ENCODE measurements at places on chromosomes 5 and 9.

DNA sequence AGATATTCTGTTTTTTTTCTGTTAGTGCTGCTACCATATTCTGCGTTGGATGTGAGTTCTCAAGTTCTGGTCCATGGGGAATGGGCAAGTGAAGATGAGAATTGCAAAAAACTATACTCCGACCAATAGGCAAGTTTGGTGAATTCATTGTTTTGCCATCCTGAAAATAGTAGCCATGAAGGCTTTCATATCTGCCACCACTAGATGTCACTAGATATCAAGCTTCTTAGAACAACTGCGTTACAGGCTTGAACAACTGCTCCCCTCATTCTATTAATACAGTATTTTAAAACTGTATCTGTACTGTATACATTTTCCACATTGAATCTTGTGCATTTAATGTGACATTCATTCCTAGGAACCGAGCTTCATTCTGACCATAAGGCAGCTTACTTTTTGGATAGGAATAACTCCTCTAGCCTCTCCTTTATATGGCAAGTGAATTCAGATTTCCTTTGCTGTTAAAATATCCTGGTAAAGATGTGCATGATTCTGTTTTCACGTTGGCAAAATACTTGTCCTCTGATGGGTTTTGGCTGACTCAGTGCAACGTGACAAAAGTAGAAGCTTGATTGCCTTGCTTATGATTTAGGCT is 163.6 kb downstream of the SREK1 start:
- DNase-seq, result peak; percentile 57

DNA sequence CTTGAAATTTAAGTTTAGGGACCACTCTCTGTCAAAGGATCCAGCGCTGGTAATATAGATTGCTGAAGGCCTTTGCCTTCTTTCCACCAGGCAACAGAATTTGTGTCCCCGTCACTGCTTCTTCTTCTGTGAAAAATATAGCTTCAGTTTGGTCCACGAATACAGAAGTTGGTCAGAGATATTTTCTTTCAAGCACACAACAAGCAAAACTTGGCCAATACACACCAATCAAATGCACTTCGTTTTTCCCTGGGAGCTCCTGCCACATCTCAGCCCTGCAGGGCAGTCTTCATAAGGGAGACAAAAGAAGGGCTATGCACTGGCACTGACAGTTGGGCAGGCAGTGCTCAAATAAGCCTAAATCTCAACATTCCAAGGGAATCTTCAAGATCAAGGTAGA is 22.9 kb downstream of the HAVCR2 start:
- peak; percentile 55 for DNase-seq

- DNase-seq, result no peak
These were observed 3.5 kb downstream of the RFESD start for GRCh38 chr5:95649842-95650620.

DNA sequence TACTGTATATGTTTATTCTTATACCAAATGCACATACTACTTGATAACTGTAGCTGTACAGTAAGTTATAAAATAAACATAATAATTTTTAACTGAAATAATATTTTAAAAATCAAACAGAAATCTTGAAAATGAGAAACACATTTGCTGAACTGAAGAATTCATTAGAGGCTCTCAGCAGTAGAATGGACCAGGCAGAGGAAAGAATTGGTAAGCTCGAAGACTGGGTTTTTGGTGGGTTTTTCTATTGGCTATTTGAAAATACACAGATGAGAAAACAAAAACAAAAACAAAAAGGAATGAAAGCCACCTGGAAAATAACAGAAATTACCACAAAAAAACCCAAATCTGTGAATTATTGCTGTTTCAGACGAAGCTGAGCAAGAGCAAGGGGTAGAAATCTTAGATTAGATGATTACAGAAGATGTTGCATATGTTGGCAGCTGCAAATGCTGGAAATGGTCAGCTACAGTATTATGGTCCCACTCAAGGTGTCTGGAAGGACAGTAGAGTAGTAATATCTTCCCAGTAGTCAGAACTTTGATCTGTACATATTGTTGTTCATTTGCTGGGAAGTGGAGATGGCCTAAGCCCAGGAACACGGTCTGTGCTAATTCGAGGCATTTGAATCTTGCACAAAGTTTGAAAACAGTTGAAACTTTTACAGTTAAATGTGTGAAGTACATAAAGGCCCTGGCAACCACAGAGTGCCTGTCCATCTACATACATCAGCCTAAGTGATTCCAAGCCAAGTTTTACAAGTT is 233.4 kb downstream of the COMMD10 start:
- no peak for DNase-seq

DNA sequence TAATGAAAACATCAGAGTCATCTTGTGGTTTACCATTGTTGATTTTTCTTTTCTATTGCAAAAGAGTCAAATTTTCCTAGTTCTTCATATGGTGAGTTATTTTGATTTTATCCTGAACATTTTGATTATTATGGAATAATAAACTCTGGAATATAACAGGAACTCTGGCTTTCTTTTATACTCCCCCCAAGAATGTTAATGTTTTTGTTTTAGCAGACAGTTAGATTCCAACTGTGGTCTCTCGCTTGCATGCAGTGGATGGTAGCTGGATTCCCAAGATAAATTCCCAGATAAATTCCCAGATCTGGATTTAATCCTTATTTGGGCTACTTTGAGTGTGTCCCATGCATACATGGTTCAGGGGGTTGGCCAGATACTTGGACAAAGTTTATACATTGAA is 109.8 kb downstream of the NSG2 start:
- no peak for DNase-seq

GRCh38 chr9:78130853-78131252 is 99.2 kb upstream of the GNAQ start:
- no peak for DNase-seq

DNA sequence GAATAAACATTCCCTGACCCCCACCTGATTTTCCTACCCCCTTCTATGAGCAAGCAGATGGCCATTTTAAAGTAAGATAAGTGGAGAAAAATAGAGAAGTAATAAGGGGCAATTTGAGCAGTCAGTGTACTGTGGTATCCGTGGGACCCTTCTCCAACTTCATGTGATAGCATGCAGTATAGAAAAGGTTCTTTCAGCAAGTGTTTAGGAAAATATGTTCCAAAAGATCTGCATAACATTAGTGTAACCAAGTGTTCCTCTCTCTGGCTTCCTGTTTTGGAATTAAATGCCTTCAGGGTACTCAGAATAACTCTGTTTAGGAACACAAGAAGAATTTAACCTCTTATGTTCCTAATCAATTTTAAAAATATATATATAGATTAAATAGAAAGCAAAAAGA is 134.9 kb downstream of the ATG10 start:
- peak; percentile 7 for DNase-seq

- no peak for DNase-seq
These were observed 14.7 kb downstream of the CEP72 start for GRCh38 chr5:626850-627249.

DNA sequence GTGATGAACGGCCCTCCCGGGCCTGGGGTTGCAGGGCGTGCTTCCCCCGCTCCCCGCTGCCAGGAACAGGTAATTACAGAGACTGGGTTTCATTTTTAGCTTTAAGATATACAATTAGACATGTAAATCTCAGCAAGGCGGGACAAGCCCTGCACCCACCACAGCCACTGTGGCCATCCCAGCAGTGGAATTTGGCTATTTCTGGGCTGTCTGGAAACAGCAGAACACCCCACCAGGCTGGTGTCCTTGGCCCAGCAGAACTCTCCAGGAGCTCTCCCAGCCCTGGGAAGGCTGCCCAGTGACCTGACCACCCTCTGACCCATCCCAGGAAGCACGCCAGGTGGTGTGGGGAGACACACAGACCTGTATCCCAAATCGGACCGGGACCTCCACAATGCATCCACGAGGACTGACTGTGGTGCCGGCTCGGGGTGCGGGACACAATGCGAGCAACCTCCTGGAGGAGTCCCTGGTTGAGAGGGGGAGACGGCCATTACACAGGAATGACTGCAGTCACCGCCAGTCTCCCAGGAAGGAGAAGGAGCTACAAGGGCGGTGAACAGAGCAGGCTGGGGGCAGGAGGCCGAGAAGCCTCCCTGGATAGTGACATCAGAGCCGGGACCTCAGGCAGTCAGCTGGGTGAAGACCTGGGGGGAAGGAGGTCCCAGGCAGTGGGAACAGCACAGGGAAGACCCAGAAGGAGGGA is 17.3 kb downstream of the EEIG1 start:
- no peak for DNase-seq

- no peak for DNase-seq
These were observed 10.4 kb downstream of the ABLIM3 start for GRCh38 chr5:149151717-149152116.

DNA sequence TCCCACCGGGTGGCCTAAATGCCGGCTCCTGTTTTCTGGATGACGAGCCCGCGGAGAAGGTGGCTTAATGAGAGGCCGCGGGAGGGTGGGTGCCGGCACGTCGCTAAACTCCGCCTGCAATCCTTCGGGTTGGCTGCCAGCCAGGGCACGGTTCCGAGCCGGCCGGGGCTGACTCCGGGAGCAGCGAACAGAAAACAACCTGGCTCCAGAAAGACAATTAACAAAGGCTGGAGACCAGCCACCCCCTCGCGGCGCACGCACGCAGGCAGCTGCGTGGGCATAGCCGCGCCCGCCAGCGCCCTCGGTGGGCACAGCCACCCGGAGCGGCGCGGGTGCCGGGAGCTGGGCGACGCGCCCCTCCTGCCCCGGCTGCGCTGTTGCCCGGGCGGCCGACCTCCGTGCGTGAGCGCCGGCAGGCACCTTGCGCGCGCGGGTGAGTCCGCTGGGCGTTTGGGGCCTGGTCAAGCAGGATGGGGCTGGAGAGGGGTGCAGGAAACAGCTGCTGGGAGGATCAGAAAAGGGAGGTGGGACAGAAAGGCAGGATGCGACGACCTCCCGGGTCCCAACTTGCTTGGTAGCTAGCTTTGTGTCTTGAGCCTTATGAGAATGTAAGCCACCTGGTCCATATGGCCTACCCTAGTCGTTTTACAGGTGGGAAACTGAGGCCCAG is at the start of gene ARHGEF37:
Gene ARHGEF37, plus strand, starts transcription at position 307 of the 670 bp plus-strand sequence. CDS start 16,272 bp downstream, outside the sequence.
- DNase-seq, result no peak

DNA sequence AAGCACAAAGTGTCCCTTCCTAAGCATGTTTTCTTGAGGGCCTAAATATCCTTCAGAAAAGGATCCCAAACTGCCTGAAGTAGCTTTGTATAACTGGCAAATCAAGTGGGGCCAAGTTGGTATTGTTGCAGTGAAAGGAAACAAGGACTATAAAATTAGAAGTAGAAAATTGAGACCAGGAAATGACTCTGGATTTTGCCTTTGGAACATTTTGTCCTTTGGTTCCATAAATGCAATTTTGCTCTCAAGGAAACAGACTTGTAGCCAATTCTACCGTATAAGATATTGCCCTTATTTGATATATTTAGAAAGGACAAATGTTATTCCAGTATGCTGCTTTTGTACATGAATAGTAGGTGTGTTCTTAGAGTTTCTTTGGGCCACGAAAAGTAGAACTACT is 34.4 kb downstream of the RABGAP1 start:
- no peak for DNase-seq

GRCh38 chr9:131395157-131396098 is 1.5 kb downstream of the PRRC2B start:
- DNase-seq, result no peak

DNA sequence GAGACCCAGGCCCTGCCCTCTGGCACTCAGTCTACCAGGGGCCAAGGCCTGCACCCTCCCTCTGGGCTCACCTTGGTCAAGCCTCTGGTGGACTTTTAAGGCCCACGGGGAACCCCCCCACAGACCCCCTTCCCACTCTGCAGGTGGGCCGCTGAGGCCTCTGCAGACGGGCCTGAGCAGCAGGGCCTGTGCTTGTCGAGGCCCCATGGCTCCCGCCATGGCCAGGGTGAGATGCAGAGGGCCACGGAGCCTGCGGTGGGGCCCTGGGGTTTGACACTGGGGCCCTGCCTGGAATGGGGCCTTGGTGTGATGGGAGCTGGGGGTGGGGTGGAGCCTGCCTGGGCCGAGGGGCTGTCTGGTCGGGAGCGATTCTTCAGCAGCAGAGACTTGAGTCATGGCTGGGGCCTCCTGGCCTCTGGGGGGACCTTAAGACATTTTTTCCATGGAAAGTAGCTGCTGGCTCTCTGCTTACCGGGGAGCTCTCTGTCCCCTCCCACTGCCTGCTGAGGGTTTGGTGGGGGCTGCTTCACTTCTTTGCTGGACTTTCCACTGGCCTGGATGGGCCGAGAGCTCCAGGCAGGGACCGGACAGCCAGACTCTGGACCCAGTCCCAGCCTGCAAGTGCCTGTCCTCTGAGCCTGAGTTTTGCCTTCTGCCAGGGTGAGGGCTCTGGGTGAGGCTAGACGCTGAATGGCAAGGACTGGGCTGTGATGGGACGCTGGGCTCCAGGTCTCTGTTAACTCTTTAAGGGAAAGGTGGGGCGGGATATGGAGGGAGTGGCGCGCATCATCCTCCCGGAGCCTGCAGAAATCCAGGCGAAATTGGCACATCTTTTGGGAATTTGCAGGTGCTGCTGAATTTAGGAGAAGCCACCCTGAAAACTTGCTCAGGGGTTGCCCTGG is 132.2 kb downstream of the RXRA start:
- no peak for DNase-seq

- no peak for DNase-seq
These were observed 21.7 kb downstream of the CDH10 start for GRCh38 chr5:24623031-24623430.

DNA sequence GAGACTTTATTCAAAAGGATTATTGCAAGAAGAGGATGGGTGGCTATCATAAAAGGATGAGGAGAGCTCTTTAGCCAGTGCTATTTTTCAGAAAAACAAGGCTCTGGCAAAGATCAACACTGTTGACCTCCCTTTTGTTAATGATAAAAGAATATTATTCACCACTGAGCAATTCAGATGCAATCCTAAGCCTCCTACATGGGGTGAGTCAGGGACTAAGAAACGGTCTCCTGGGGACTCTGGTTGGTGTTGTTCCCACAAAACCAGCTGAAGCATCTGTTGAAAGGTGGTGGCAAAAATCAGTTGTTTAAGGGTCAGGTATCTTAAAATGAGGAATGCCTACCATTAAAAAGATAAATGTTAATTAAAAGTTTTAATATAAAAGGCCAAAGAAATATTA is 7.7 kb upstream of the GCNT1 start:
- peak; percentile 23 for DNase-seq

- DNase-seq, result no peak
These were observed 81.0 kb upstream of the MAST4 start for GRCh38 chr5:66515209-66515608.

GRCh38 chr9:89677702-89678395 is 73.0 kb downstream of the GADD45G start:
- DNase-seq, result no peak

GRCh38 chr5:107289030-107289714 is 381.6 kb downstream of the EFNA5 start:
- no peak for DNase-seq

DNA sequence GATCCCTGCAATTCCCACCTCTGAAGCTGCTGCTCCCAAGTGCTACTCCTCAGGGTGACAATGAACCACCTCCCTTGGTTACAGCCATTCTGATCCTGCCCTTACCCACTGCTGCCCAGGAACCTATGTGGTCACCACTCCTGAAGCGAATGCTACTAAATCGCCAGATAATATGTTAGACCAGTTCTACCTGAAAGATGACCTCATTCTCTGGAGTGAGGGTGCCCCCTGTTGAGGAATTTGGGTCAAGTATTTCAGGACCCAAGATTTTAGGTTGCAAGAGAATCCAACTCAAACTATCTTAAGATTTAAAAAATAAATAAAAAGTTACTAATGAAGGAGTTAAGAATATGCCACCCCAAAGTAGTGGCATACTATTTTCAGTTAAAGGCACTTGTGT is 5.8 kb upstream of the SNAPC3 start:
- peak; percentile 70 for DNase-seq

- no peak for DNase-seq
These were observed 26.1 kb downstream of the SREK1IP1 start for GRCh38 chr5:64742411-64742810.

All from suppressor macrophage (primary cell).